ENCODE measurements at places on chromosomes 5 and 9. TPM values are rescaled to one million over a fixed set of nuclear protein-coding genes. Genes with fewer than 3 reads are reported as not detected.
A peak's percentile ranks its signal among the peaks of the same experiment; 100 is the strongest.

SPINK5 gene
- 10.6 TPM for total RNA-seq

- no peak overlapping the region for H3K4me3 ChIP-seq
- DNase-seq: no peak
- H3K27me3 ChIP-seq: peaks cover 39% of the 10 kb centered on the region
- no peaks in the 10 kb centered on the region for H3K4me1 ChIP-seq
Observed at GRCh38 chr9:105238302-105238701, 6.1 kb upstream of the SLC44A1 start.

DNA sequence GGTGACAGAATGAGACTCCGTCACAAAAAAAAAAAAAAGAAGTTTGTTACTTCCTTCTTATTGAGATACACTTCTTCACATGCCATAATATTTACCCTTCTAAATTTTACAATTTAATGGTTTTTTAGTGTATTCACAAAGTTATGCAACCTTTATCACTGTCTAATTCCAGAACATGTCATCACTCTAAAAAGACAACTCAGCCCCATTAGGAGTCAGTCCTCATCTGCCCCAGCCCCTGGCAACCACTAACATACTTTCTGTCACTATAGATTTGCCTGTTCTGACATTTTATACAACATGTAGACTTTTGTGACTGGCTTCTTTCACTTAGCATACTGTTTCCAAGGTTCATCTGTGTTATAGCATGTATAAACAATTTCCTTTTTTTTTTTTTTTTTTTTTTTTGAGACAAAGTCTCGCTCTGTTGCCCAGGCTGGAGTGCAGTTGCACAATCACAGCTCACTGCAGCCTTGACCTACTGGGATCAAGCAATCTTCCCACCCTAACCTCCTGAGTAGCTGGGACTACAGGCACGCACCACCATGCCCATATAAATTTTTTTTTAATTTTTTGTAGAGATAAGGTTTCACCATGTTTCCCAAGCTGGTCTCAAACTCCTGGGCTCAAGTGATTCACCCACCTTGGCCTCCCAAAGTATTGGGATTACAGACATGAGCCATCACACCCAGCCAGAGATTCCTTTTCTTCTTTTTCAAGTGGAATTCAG lies 18.0 kb downstream of the AQP3 start:
- no peaks in the 10 kb centered on the region for H3K27me3 ChIP-seq
- no peak overlapping the region for H3K4me3 ChIP-seq
- H3K27ac ChIP-seq: peak overlapping the region; percentile 27
- no peaks in the 10 kb centered on the region for H3K4me1 ChIP-seq
- no peaks in the 10 kb centered on the region for H3K36me3 ChIP-seq

DNA sequence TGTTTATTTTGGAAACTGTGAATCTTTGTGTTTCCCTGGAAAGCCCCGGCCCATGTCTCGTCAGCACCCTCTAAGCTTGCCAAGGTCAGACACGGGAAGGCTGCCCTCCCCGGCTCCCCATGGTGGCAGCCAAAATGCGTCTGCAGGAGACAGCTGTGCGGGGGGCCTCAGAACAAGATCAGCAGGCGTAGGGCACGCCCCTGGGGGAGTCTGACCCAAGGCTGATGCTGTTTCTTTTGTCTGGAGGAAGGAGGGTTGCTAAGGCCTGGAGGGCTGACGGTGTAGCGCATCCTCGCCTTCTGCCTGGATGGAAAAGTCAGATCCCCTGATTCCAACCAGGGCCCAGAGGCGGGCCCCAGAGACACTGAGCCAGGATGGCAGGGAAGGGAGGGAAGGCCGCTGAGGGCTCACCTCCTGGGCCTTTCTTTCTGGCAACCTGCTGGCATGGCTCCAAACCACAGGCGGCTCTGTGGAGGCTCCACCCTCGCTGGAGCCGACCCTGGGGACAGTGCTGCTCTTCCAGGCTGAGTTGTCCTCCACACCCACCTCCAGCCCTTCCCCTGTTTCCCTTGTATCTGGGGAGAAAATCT lies 57.2 kb downstream of the OLFM1 start:
- H3K4me1 ChIP-seq: peaks cover 20% of the 10 kb centered on the region
- no peak overlapping the region for H3K4me3 ChIP-seq
- H3K36me3 ChIP-seq: no peaks in the 10 kb centered on the region
- H3K27ac ChIP-seq: no peak overlapping the region

DNA sequence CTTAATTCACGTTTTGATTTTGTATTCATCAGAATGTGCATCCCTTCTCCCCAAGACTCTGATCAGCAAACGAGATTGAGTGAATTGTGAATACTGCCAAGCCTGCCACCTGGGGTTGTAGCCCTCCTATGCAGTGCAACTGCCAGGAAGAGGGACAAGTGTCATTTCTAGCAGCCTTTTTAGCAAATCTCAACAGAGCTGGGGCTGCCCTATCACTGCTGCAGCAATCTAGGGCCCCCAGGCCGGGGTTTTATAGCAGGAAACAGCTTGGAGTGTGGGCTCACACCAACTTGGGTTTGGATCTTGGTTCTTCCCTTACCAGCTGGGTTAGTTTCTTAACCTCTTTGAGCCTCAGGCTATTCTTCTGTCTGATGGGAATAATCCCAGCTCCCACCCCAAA lies 4.0 kb downstream of the CSF1R start:
- peaks cover 12% of the 10 kb centered on the region for H3K27me3 ChIP-seq
- no peak overlapping the region for H3K27ac ChIP-seq
- H3K36me3 ChIP-seq: no peaks in the 10 kb centered on the region
- DNase-seq: no peak
- no peak overlapping the region for H3K4me3 ChIP-seq

DNA sequence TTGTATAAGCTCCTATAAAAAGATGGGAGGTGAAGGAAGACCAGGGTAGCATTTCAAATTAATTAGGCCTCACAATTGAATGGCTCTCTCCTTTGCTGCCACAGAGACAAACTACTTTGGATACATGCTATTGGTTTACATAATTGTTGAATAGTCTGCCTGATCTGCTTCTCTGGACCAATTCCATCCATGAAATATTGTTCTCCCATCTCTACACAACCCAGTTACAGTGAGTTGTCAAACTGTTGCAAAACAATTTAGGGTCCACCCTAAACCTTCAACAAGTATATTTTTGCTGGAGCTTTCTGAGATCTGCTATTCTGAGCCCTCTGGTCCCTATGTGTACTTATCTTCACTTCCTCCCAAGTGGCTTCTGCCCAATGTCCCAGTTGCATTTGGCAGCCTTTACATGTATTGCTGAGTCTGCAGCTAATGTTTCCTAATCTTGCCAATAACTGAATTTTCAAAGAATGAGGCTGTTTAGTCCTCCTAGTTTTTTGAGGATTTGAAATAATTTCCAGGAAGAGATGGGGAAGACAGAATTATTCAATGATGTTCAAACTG lies 38.9 kb downstream of the AGTPBP1 start:
- H3K27me3 ChIP-seq: no peaks in the 10 kb centered on the region
- H3K4me3 ChIP-seq: no peak overlapping the region
- no peak overlapping the region for H3K27ac ChIP-seq
- H3K4me1 ChIP-seq: peaks cover 5% of the 10 kb centered on the region
- peaks cover 13% of the 10 kb centered on the region for H3K36me3 ChIP-seq

SPAAR gene
- total RNA-seq: not detected

DNA sequence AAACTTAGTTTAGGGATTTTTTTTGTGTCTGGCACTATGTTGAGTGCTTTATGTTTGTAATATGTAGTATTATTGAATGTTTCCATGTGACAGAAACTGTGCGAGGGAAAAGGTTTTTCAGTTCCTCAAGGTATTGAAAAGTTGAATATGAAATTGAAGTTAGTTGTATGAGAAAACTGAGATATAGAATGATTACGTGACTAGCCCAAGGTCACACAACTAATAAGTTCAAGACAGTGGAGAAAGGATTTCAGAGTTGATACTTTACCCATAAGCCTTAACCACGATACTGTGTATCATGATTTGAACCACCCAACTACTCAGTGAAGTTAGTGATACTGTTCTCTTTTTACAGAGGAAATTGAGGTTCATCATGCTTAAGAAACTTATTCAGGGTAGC lies 5.7 kb downstream of the NIPBL start:
- no peaks in the 10 kb centered on the region for H3K27me3 ChIP-seq
- no peak overlapping the region for H3K27ac ChIP-seq
- no peak overlapping the region for H3K4me3 ChIP-seq
- H3K36me3 ChIP-seq: peaks cover 5% of the 10 kb centered on the region

DNA sequence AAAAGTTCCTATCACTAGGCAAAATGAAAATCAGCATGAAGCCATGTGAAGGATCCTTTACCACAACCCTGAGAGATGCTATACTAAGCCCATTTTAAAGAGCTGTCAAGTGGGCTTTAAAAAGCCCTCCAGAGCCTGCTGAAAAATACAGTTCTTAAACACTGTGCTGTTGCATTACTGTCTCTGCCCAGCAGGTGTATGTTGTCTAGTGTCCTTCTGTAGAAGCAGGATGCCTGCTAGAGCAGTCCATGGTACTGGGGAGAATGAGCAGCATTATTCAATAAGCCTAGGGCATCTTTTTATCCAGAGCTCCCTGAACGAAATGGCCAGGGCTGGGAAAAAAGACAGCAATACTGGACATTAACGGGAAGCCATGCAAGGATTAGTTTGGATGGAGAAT lies 126.2 kb upstream of the PLCXD3 start:
- DNase-seq: peak; percentile 7
- H3K4me1 ChIP-seq: peaks cover 8% of the 10 kb centered on the region
- no peak overlapping the region for H3K27ac ChIP-seq
- no peaks in the 10 kb centered on the region for H3K36me3 ChIP-seq
- no peaks in the 10 kb centered on the region for H3K27me3 ChIP-seq

OR13C2 gene
- not detected for total RNA-seq

HAPLN1 gene
- 1.4 TPM for total RNA-seq

- H3K27me3 ChIP-seq: peaks cover 35% of the 10 kb centered on the region
- H3K36me3 ChIP-seq: no peaks in the 10 kb centered on the region
- no peaks in the 10 kb centered on the region for H3K4me1 ChIP-seq
- no peak overlapping the region for H3K4me3 ChIP-seq
- no peak for DNase-seq
Observed at GRCh38 chr5:36311956-36312355, 10.3 kb upstream of the RANBP3L start.

DNA sequence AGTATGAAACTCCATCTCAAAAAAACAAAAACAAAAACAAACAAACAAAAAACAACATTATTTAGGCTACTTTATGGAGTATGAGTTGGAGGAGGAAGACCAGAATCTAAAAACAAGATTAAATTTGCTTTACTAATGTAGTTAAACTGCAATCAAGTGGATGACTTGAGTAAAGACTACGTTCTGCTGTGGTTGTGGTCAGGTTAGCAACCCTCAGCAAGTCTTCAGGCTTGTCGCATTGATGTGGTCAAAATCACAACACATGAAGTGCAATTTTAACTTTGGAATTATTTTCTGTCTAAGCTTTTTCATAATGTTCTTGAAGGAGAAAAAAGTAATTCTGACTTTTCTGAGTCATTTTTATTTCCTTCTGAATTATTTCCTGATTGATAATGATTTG lies 43.1 kb downstream of the PDE6A start:
- H3K36me3 ChIP-seq: no peaks in the 10 kb centered on the region
- DNase-seq: no peak
- H3K4me3 ChIP-seq: no peak overlapping the region

CDC25C gene
- 22.5 TPM for total RNA-seq

DNA sequence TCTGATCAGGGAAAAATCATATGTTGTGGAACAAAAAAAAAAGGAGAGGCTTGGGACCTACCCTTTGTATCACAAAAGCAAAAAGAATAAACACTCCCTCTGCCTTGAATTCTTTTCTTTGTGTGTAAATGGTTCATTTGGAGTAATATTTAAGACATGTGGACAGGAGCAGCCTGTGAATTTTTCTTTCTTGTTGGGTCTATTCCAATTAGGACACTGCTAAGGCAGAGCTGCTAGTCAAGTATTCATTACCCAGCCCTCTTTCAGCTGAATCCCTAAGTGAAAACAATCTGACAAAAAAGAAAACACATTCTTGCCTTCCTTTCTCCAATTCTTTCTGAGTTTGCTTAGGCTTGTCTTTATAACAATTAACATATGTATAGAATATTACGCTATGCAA lies 330.0 kb downstream of the EBF1 start:
- no peak overlapping the region for H3K27ac ChIP-seq
- no peaks in the 10 kb centered on the region for H3K36me3 ChIP-seq
- no peak overlapping the region for H3K4me3 ChIP-seq
- peaks cover 3% of the 10 kb centered on the region for H3K4me1 ChIP-seq
- DNase-seq: no peak
- H3K27me3 ChIP-seq: no peaks in the 10 kb centered on the region

GRCh38 chr9:77632652-77633051 lies 15.5 kb downstream of the GNA14 start:
- no peak overlapping the region for H3K4me3 ChIP-seq
- H3K27me3 ChIP-seq: peaks cover 8% of the 10 kb centered on the region
- H3K27ac ChIP-seq: no peak overlapping the region
- no peaks in the 10 kb centered on the region for H3K4me1 ChIP-seq
- no peaks in the 10 kb centered on the region for H3K36me3 ChIP-seq

FEM1C gene
- total RNA-seq: 16.3 TPM

TMEM232 gene
- total RNA-seq: 3.0 TPM

DNA sequence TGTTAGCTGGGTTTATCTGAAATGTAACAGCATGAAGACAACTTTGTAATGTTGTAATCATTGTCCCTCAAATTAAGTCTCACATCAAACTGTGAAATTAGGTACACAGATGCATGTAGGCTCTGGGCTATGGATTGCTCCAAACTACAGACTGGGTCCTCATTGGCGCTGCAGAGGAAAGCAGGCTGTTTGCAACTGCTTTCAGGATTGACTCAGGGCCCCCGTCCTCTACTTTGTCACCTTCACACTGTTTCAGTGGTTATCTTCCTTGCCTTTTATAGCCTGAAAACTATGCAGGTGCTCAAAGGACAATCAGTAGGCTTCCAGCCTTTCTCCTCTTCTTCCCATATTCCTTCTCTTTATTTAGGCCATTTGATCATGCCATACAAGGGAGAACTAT lies 18.0 kb downstream of the GRAMD2B start:
- peaks cover 20% of the 10 kb centered on the region for H3K36me3 ChIP-seq
- no peak overlapping the region for H3K27ac ChIP-seq
- DNase-seq: no peak

- peaks cover 3% of the 10 kb centered on the region for H3K4me1 ChIP-seq
- no peak overlapping the region for H3K27ac ChIP-seq
- H3K27me3 ChIP-seq: no peaks in the 10 kb centered on the region
- H3K4me3 ChIP-seq: no peak overlapping the region
Observed at GRCh38 chr5:82938901-82939725, 138.1 kb downstream of the TMEM167A start.

GRCh38 chr9:126328407-126328806 lies 1.8 kb downstream of the MVB12B start:
- peak overlapping the region; percentile 96 for H3K4me3 ChIP-seq
- H3K4me1 ChIP-seq: peaks cover 64% of the 10 kb centered on the region
- H3K36me3 ChIP-seq: peaks cover 14% of the 10 kb centered on the region
- H3K27ac ChIP-seq: peak overlapping the region; percentile 64
- DNase-seq: no peak
- no peaks in the 10 kb centered on the region for H3K27me3 ChIP-seq

- H3K36me3 ChIP-seq: no peaks in the 10 kb centered on the region
- peaks cover 23% of the 10 kb centered on the region for H3K27me3 ChIP-seq
- H3K4me3 ChIP-seq: no peak overlapping the region
- no peak for DNase-seq
- H3K4me1 ChIP-seq: no peaks in the 10 kb centered on the region
Observed at GRCh38 chr9:22041775-22042174, 32.7 kb upstream of the CDKN2B start.

GRCh38 chr9:353077-353476 lies 138.4 kb downstream of the DOCK8 start:
- H3K4me1 ChIP-seq: no peaks in the 10 kb centered on the region
- peaks cover 56% of the 10 kb centered on the region for H3K27me3 ChIP-seq
- DNase-seq: no peak

ADAM19 gene
- 11.3 TPM for total RNA-seq

SPARC gene
- total RNA-seq: 422 TPM

CCDC192 gene
- total RNA-seq: 1.3 TPM

PRRX2 gene
- total RNA-seq: 0.68 TPM

GRCh38 chr9:120895951-120896350 lies 19.0 kb upstream of the PHF19 start:
- H3K27ac ChIP-seq: no peak overlapping the region
- H3K27me3 ChIP-seq: no peaks in the 10 kb centered on the region
